ENCODE measurements at places on chromosomes 5 and 9.

GRCh38 chr5:140608722-140609121 lies 24.3 kb downstream of the CD14 start:
- DNase-seq, result no peak

- no peak for DNase-seq
Measured at GRCh38 chr9:130932255-130933079, 6.6 kb downstream of the FIBCD1 start.

- no peak for DNase-seq
Measured at GRCh38 chr5:172160506-172160905, 27.5 kb downstream of the STK10 start.

DNA sequence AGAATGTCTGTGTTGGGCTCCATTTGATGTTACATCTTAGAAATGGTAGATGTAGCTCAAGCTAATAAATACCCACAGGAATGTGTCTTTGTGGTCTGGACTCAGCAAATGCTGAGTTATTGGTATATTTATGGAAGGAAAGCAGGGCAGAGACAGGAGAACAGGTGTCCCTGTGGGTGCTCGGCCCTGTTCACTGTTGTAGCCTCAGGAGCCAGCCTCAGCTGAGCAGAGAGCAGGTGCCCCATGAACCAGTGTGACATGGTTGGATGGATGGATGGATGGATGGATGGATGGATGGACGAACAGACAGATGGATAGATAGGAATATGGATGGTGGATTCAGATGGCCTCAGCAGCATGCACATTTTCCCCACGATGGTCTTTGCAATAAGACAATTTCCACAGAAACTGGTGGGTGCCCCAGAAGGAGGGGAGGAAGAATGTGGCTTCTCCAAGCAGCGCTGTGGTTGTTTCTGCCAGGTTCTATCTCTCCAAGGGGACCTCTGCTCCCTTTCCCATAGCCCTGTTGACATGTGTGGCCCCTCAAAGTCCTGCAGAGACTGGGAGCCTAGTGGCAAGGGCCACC lies 8.2 kb upstream of the IRF1 start:
- no peak for DNase-seq

DNA sequence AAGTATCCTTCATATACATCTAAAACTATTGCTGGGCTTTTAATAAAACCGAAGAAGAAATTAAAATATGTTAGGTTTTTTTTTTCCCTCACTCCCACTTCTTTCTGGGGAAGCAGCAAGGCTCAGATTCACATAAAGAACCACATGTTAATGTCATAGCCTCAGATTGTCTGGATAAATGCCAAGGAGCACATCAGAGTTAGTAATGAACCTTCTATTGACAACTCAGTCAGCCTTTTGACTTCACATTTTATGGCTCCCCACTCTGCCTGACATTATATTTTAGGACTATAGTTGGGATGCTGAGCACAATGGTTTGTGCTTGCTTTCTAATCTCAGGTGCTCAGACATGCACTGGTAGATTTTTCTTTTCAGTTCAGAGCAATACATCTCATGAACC lies 21.8 kb downstream of the DMAC1 start:
- DNase-seq, result no peak

DNA sequence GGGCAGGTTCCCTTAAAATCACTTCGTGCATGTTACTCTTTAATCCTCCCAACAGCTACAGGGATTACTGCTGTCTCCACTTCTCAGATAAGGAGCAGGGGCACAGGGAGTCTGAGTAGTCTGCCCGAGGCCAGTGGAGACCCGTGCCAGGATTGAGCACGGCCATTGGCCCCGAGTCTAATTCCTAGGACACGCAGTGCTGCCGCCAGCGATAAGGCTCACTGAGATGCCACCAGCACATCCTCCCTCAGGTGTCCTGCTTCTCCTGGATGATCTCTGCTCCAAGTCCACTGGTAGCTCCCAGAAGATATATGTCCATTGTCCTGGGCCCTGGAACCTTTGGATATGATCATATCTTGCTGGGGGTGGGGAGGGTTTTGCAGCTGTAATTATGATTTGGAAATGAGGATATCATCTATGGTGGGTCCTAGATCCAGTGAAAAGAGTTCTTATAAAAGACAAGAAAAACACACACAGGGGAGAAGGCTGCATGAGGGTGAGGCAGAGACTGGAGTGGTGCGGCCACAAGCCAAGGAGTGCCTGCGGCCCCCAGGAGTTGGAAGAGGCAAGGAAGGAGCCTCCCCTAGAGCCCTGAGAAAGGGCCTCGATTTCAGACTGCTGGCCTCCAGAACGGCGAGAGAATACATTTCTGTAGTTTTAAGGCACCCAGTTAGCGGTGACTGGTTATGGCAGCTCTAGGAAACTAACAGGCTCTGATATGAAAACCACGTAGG lies 19.4 kb upstream of the MED10 start:
- no peak for DNase-seq

DNA sequence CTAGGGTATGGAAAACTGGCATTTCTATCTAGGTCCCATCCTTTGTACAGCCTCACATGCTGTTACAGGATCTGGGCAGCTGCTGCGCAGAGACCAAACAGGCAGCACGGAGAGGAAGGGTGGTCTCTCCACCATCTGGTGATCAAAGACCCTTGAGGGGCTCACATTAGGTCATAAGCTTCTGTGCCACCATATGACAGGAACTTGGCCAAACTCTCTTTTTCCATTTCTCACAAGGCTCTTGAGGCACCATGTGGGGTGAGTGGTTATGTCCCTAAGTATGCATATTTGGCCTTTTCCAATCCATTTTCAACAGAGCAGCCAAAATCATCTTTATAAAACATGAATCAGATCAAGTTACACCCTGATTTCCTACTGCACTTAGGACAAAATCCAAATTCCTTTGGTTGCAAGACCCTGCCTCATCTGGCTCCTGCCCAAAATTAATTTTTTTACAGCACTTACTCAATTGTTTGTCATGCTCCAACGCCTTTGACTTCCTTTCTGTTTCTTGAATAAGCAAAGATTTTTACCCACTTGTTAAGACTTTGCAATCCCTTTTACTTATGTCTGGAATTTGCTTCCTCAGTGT lies 730.0 kb downstream of the MAT2B start:
- DNase-seq, result no peak

DNA sequence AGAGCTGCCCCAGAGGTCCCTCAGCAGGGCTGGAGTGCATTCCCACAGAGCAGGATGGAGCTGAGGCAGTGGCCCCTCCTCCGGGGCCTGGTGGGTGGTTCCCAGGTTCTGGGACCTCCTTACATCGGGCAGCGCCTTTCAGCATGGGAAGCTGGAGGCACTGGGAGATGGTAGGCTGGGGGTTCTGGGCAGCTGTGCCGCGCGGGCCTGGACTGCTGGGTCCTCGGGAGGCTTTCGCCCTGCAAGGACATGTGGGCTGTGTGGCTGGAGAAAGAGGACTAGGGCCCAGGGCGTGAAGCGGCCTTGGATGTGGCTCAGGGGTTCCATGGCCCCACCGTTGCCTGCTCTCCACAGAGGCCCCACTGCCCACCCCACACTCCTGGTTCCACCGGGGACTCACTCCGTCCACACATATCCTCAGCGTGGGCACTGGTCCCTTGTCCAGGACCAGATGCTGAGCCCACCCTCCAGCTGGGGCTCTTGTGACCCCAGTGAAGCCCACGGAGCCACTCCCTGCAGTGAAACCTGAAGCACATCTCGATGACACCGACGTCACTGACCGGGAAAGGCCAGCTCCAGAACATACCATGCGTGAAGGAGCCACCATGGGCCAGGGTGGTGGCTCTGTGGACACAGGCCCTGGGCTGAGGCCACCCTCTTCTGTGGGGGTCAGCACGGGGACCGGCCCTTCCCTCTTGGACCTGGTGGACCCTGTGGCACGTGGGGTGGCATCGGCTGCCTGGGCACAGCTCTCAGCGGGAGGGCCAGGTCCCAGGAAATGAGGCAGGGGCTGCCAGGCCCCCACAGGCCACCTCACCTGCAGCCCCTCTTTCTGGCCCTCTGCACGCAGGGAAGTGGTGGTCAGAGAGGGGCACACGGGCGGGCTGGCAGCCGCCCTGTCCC lies 31.5 kb upstream of the NKD2 start:
- DNase-seq, result peak; percentile 36

GRCh38 chr9:78860801-78861475 lies 564.0 kb downstream of the PSAT1 start:
- DNase-seq, result no peak

DNA sequence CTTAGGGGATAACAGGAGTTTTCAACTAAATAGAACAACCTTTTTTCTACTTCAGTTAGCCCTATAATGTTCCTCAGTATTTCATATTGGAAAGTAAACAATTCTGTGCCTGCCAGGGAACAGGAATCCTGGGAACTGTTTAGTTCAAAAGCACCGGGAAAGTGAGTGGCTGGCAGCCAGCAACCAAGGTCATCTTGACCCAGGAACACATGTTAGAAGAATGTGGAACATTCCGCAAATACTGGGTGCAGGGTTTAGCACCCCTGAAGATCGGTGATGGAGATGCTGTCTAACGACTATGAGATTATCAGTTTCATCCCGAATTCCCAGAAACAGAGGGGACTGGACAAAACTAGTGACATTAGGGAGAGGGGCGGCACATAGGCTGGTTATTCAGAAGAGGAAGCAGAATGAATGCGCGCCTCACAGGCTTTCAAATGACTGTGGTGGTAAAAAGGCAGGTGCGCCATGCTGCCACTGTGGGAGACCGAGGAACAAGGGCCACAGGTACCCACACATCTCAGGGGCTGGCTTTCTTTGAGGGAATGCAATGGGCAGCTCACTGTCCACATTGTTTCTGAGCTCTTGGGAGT lies 51.2 kb downstream of the IPPK start:
- no peak for DNase-seq

DNA sequence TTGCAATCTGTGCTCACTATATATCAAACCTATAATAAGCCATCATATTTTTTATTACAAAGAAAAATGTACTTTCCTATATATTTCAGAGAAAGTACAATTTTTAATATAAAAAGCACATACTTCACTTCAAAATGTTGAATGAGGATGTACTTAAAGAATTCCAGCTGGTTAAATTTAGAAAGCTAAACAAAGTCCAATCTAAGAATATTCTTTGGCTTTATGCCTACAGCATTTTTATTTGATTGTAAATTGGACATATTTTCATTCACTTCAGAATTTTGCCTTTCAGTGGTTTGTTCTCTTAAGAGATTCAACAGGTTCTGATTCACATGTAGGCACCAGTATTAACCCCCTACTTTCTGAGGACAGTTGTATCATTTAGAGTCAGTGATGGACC lies 533.8 kb downstream of the CAAP1 start:
- DNase-seq, result no peak

DNA sequence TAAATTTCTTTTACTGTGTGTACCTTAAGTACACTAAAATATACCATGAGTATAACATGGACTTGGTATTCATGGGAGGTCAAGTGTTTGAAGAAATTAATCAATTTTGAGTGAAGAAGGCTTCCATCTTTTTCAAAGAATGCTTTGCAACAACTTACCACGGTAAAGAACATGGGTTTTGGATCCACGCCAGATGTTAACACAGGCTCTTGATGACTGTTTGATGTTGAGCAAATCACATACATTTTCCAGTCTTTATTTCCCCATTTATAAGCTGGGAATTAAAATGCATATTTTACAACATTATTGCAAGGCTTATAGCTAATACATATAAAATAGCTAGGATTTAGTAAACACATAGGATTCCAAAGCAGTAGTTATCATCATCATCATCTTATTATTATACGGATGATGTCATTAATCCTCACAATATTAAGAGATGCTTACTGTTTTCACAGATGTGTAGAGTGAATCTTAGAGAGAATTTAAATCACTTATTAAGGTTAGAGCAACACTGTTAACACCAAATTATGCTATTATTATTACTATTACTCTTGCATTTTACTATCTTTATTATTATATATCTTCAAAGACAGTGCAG lies 362.0 kb downstream of the PRELID2 start:
- no peak for DNase-seq

DNA sequence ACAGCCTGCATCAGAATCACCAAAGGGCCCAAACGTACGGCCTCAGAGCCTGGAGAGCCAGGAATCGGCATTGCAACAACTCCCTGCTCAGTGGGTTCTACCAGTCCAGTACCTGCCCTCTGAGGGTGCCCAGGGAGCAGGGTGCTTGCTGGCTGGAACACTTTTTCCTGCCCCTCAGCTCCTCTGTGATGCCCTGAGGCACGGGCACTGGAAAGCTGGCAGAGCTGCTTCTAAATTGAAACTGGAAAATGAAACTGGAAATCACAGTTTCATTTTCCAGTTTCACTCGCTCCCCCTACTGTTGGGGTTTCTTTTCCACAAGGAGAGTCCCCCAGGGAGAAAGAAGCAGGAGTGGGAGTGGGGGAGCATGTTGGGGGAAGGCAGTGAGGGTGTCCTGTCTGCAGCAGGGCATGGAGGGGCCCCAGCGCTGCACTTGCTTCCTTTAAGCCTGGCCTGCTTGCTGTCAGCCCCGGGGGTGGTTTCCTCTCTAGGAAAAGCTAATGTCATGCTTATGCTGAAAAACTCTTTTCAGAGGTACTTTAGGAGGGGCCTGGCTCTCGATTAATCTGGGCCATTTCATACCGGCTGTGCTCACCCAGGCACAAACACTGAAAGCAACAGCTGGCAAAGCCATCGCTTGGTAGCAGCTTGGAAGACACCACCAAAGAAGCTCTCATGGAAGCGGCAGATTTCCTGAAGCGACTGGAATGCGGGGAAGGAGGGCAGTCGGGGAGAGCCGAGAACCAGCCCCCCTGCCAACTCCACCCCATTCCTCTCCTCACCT lies 26.2 kb downstream of the IRF1 start:
- DNase-seq, result no peak

DNA sequence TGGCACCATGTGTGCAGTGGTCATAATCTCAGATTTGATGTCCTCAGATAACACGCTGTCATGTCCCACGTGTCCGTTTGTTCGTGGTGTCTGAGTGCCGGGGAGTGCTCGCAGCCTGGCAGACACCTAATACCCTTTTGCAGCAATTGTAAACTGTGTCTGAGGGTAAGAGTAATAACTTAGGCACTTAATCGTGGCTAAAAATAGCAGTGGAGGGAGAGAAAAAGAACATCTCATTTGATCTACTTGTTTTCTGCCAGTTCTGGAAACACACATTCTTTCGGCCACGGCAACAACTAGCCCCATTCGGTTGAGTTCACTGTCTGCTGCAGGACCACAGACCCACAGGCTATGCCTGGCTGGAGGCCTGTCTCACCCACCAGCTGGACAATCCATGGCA lies 16.5 kb downstream of the ADCY2 start:
- no peak for DNase-seq

GRCh38 chr9:135583688-135584011 lies 22.1 kb downstream of the PAEP start:
- DNase-seq, result no peak
